Hypothalamus (tissue), 51 donors: ENCODE measurements at places on chromosomes 7 and 10.

- no peak for DNase-seq
Observed at GRCh38 chr10:110425684-110426293, 71.9 kb upstream of the DUSP5 start.

- no peak for DNase-seq
Observed at GRCh38 chr7:80060218-80060806, 74.3 kb upstream of the GNAI1 start.

GRCh38 chr10:129912166-129912917, 51.7 kb downstream of the EBF3 start:
- DNase-seq, result no peak

GRCh38 chr7:14504134-14504533, 398.4 kb downstream of the DGKB start:
- peak; percentile 6 for DNase-seq

DNA sequence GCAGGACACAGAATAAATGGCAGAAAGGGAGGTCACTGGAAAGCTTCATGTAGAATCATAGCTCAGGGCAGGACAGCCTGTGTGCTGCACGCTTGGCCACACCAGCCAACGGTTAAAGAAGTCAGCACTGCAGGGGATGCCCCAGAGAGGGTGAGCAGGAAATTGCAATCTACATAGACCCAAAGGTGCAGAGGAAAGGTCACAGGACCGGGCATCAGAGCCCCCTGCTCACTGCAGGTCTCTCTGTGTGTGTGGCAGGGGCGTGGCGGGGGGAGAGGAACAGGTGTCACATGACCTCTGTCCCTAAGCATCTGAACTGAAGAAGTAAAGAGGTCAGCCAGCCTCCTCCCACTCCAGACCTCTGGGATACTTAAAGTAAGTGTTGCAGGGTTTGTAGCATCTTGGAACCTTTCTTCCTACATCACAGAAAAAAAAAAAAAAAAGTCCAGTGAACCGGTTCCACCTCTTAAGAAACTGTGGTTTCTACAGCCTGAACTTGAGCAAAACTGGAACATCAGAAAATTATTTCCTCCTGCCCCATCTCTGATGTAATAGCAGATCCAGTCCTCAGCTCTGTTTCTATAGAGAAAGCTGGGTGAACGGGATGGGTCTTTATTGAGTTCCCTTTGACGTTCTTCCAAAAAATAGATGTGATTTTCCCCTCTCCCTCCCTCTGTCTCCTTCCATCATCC, 64.3 kb downstream of the RGS10 start:
- DNase-seq, result no peak

DNA sequence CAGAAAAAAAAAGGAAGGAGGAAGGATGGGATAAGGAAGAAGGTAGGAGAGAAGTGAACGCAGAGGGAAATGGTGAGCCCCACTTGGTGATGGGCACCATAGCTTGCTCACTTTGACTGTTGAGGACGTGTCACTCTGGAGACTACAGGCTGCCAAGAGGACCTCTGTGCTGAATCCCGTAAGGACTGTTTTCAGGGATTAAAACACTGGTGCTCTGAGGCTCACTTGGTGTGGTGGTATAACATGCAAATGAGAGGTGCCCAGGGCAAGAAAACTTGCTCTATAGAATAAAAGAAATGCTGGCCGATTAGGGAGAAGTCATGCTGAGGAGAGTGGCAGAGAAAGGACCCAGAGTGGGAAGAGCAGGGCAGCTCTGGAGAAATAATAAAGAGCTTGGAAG, 5.3 kb upstream of the IL2RA start:
- no peak for DNase-seq

- DNase-seq, result no peak
Observed at GRCh38 chr10:72759584-72759983, 67.6 kb downstream of the MCU start.

DNA sequence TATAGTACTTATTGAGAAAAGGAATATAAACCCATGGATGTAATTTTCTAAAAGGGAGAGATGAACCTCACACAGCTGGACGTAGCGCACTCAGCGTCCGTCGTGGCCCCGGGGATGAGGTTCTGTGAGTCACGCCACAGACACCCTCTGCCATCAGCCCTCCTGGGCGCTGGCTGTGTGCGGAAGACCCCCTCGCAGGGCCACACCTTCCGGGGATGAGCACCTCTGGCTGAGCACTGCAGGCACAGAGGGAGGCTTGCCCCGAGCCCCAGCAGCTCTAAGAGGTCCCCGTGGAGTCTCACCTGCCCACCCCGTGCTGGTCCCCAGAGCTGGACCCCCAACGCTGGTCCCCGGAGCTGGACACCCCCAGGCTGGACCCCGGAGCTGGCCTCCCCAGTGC, 215.8 kb downstream of the PTPRN2 start:
- DNase-seq, result no peak

DNA sequence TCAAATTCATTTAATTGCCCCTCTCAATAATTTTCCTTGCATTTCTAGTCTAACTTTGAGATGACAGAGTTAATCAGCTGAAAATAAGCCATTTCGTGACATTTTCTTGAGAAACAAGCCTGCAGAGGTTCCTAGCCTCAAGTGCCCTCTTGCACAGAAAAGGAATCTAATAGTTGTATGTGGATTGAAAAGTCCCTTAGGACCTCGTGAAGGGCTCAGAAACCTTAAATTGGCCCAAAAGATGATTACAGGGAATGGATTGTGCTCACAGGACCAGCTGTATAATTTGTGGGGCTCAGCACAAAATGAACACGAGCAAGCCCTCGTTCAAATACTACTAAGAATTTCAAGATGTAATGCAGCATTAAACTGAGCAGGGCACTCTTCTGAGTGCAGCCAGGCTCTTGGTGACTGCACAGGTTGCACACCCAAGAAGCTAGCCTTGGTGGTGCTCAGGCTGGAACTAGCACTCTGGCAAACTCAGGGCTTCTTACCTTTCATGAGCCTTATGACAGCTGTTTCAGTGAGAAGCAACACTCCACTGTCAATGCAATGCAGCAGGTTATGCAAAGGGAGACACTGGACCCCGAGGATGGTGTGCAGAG, 102.2 kb downstream of the GSAP start:
- DNase-seq, result no peak

- no peak for DNase-seq
Observed at GRCh38 chr7:151399906-151400305, 9.9 kb downstream of the WDR86 start.

GRCh38 chr7:20408467-20408826, 77.7 kb downstream of the ITGB8 start:
- no peak for DNase-seq

GRCh38 chr7:110170841-110171240, 920.1 kb upstream of the LRRN3 start:
- no peak for DNase-seq

GRCh38 chr7:707296-708000, 19.1 kb upstream of the DNAAF5 start:
- no peak for DNase-seq

GRCh38 chr10:4767033-4767814, 58.8 kb upstream of the AKR1E2 start:
- no peak for DNase-seq

GRCh38 chr7:66837007-66837406, 84.0 kb upstream of the TMEM248 start:
- no peak for DNase-seq

DNA sequence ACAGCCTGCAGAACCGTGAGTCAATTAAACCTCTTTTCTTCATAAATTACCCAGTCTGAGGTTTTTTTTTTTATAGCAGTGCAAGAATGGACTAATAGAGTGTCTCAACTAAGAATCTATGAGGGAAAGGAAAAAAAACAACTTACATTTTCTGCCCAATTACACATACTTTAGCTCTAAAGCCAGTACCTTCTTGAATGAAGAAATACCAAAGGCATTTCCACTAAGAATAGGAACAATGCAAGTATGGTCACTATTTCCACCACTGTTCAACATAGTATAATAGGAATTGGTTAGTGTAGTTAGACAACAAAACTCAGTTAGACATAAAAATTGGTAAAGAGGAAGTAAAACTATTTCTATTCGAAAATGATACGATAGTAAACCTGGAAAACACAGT, 37.6 kb downstream of the MICU1 start:
- no peak for DNase-seq

- no peak for DNase-seq
Observed at GRCh38 chr10:132892004-132892403, 50.4 kb downstream of the CFAP46 start.

DNA sequence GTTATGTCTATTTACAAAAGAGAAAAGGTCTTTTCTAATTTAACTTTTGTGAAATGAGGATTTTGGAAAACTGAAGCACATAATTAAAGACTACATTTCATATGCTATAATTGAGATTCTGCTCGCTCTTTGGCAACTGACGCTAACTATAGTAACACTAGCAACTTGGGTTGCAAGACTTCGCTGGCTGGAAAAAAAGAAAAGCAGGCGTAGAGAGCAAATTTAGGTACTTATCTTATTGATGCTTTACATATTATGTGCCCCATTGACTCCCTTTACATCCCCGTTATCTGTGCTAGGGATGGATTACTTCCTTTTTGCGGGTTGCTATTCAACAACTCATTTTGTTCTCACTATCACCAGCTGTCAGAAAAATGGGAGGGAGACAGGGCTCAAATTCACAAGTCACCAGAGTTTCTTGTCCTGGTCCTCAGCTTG, 10.5 kb downstream of the SEMA3C start:
- DNase-seq, result no peak

- no peak for DNase-seq
Observed at GRCh38 chr7:119172043-119172442, 947.5 kb downstream of the ANKRD7 start.

DNA sequence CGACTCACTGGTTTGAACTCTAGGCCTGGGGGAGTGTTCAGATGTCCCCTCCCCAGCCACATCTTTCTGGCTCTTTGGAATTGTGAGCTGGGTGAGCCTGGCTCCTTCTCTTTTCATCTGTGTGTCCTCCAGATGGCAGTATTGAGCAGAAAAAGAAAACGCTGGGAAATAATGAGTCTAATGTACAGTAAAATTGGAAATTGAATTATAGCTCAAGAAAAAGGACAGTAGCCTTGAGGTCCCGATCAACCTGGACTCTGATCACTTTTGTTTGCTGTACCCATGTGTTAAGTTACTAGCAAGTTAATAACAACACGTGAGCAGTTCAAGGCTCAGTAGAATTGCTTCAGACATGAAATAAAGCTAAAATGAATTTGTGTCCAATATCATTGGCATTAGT, 77.9 kb downstream of the SNX10 start:
- peak; percentile 9 for DNase-seq

DNA sequence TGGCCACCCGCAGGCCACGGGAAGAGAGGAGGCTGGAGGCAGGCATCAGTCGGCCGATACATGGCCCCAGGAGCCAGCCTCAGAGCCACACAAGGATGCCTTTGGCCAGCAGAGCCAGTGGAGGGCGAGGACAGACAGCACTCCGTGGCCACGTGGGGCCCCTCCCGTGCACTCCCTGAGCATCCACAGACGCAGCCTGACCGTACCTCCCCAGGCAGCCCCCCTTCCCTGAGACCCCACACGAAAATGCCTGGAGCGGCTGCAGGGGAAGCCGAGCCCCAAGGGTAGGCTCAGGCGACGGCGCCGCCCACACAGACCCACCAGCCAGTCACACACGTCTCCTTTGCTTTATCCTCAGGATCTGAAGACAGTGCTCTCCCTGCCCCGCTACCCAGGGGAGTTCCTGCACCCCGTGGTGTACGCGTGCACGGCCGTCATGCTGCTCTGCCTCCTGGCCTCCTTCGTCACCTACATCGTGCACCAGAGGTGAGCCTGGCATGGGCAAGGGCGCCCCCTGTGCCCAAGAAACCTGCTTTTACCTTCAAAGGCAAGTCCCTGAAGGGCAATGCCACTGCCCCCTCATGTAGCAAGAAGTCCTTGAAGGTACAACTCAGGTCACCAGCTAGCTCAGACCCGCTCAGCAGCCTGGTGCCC, 9.0 kb downstream of the ADGRA1 start:
- no peak for DNase-seq

DNA sequence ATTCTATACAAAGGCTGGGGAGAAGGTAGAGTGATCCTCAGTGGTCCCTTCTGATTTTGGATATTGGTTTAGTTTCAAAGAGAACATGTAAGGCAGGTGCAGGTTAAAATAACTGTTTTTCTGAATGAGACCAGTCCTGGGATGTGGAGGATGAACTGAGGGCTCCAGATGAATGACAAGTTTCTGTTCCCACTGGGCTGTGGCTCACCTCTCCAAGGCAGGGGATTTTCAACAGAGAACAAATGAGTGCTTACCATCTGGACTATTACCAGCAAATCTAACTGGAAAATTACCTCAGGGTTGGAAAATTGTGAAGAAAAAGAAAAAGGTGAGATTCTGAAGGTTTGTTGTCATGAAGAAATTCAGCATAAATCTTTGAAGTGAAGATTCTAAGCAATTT, 8.0 kb downstream of the LAMB4 start:
- no peak for DNase-seq

DNA sequence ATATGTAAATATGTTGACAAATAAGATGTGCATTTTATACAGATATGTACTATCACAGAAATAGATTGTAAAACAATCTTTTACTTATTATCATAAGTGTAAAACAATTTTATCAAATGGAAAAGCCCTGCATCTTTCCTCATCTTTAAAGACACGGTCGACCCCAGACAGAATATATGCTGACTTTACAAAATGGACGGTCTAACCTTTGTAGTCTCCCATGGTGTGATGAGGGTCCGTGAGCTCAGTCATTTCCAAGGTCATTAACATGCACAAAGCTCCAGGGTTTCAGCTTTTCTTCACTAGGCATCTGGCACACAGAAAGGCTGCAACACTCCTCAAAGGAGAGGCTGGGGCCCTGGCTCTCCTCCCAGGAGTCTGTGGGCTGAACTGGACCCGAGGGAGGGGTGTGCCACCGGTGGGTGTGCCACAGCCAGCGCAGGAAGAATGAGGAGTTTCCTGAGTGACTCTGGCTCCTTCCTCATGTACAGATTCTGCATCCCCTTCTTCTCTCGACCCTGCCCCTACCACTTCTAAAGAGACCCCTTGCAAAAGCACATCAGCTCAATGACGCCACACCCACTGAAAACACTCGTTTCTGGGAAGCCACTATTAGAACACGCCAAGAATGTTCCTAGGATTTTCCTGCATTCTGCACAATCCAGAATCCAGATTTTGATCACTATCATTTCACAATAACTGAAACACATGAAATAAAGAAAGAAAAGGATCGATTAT, 26.2 kb upstream of the ABLIM1 start:
- no peak for DNase-seq

DNA sequence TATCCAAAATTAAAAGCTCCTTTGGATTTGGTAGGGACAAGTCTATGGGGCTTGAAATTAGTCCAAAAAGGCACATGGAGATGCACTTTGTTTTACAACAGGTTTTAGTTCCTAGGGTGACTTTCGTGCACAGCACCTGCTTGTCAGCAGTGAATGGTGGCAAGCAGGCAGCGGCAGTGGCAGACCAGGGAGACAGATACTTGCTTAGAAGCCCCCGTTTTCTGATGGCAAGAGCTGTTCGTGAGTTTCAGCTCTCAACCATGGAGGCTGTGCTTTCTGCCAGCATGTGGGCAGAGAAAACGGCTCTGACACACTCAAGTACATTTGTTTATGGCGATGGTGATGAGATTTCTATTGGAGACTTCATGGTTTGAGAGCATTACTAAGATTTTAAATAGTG, 61.7 kb upstream of the SHH start:
- DNase-seq, result no peak

- no peak for DNase-seq
Observed at GRCh38 chr7:47949703-47950102, 1.4 kb upstream of the PKD1L1 start.

DNA sequence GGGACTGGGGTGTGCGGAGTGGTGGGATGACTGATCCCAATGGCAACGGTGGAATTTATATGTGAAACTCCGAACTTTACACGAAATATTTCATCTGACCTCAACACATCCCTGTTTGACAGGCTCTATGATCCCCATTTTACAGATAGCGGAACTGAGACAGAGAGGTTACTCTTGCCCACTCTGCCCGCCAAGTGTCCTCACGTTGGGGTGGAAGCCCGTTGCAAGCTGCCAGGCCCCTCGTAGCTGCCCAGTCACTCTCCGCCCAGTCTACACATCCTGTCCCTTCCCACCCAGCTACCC, 397 bp upstream of the NFE2L3 start:
- no peak for DNase-seq
